Stomach (tissue), 19 donors: ENCODE measurements at places on chromosomes 3 and 15. TPM values are rescaled to one million over a fixed set of nuclear protein-coding genes. Genes with fewer than 3 reads are reported as not detected.
A peak's percentile ranks its signal among the peaks of the same experiment; 100 is the strongest.

DNA sequence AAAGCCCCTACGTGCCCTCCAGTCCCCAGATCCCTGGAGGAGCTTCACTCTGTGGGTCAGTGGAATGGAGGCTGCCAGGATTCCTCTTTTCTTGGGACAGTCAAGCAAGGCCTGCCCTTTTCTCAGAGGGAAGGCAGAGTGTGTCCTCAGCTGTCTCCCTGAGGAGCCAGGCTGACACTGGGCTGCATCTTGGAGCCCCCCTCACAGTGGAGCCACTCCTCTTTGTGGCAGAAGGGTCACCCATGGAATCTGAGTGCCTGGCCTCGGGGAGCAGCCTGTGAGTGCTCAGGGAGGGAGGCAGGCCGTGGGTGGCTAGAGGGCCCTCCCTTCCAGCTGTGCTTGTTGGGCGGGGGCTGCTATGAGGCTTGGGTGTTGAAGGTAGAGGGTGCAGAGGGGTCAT lies 41.2 kb downstream of the BOC start:
- no peak for DNase-seq

- DNase-seq, result no peak
Observed at GRCh38 chr15:40314723-40315276, 7.1 kb upstream of the PLCB2 start.

FANCD2OS gene
- not detected for total RNA-seq

GRCh38 chr3:192913540-192913939 lies 4.1 kb downstream of the MB21D2 start:
- DNase-seq, result no peak

DNA sequence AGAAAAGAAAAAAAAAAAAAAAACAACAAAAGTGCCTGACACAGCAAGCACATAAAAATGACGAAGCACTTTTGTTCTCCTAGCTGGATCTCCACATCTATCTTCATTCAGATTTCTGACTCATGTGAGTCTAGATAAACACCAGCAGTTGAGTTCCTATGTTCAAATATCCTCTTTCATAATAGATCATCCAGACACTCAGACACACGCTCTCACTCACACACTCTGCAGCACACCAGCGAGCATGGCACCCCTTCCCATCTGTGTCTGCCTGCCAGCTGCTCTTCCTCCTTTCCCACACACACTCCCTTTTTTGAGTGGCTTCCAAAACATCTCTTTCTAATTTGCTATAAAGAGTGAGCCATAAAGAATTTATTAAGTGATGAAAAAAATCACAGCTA lies 19.8 kb upstream of the CELF6 start:
- DNase-seq, result no peak

MIX23 gene
- 44.3 TPM for total RNA-seq

DNA sequence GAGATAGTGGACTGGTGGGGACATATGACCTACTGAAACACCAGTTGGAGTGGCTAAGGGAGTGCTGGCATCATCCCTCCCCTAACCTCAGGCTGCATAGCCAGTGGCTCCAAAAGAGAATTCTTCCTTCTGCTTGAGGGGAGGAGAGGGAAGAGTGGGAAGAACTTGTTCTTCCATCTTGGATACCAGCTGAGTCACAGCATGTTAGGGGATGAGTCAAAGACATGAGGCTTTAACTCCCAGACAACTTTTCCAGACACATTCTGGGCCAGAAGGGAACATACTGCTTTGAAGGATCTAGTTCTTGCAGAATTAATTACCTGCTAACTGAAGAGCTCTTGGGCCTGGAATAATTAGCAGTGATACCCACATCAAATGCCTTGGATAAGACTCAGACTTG lies 36.8 kb upstream of the PEX5L start:
- DNase-seq, result no peak

DNA sequence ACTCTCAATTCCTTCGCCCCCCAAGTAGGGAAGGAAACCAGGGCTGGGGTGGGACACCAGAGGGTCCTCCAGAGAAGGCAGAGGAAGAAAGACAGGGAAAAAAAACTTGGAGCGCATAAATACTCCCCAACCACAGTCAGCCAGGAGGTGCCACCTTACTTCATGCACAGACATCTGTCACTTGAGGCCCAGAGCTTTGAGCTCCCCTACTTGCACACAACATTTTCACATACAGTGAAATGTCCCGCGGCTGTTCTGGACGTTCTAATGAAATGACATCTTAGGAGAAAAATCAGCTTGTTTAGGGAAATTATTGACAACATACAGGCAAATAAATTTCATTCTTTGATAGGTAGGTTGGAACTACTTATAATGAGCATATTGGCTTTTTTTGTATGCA lies 113.0 kb downstream of the LIPC start:
- no peak for DNase-seq

GRK7 gene
- total RNA-seq, result not detected

FBXW12 gene
- total RNA-seq, result not detected

- DNase-seq, result no peak
Observed at GRCh38 chr3:168803536-168803935, 707.8 kb upstream of the GOLIM4 start.

- no peak for DNase-seq
Observed at GRCh38 chr3:46856576-46857471, 6.4 kb downstream of the MYL3 start.

CADPS gene
- total RNA-seq, result 2.7 TPM

EXD1 gene
- not detected for total RNA-seq

WNT5A gene
- total RNA-seq, result 4.1 TPM

DNA sequence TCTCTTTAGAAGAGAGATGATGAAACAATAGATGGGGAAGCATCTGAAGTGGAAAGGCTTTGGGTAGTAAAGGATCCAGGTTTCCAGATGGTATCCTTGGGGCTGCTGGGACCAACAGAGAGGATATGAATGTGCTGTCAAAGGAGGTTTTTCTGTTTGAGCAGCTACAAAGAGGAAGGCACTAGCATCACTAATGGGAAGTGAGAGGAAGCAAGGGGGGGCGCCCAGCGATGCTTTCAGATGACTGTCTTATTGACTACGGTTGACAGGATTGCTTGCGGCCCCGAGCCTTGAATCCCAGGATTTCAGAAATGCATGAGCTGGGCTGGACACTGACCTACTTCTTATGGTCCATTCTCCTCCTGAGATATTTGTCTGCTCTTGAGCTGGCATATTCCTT lies 103.8 kb upstream of the GALNT15 start:
- DNase-seq, result no peak

DNA sequence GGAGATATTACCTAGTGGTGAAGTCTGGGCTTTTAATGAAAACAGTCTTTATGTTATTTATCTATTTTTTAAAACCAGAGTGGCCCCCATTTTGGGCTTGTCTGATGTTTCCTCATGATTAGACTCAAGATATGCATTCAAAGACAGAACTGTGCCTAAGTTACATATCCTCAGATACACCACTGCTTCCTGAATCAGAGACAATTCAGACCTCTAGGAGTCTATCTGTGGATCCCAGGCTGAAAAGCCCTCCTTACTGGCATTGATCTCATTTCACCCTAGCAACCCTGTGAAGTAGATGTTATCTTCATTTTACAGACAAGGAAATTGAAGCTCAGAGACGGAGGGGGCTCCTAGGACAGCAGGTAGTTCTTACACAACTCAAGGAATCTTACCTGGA lies 16.8 kb upstream of the TGM5 start:
- no peak for DNase-seq

TNFSF10 gene
- total RNA-seq, result 10.4 TPM

GRCh38 chr15:79978655-79979514 lies 7.9 kb upstream of the BCL2A1 start:
- peak; percentile 41 for DNase-seq

DET1 gene
- 7.2 TPM for total RNA-seq

- peak; percentile 38 for DNase-seq
Observed at GRCh38 chr3:121508389-121508788, 37.4 kb downstream of the POLQ start.

DNA sequence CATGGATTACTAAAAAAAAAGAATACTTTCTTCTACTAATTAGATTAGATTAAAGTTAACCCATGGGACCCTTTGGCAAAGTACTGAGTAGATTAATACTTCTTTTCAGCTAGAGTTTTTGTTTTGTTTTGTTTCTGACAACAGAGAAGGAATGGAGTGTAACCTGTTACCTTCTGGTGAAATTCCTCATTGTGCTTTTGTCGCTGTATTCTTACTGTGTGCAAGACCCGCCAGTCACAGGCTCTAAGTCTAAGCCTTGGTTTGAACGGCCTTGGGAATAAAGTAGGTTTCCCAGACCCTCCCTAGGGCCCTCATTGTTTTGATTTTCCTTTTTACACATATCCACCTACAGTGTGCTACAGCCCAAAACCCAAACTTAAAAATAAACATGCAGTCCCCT lies 171.1 kb upstream of the IL12A start:
- no peak for DNase-seq

GRCh38 chr3:32430900-32431299 lies 39.2 kb downstream of the CMTM7 start:
- DNase-seq, result no peak

TEX264 gene
- total RNA-seq, result 34.3 TPM

GRCh38 chr3:120928991-120929390 lies 21.0 kb downstream of the STXBP5L start:
- no peak for DNase-seq

GRCh38 chr3:69182588-69183316 lies 60.4 kb upstream of the LMOD3 start:
- no peak for DNase-seq
